ENCODE measurements at places on chromosomes 1 and 21.

DNA sequence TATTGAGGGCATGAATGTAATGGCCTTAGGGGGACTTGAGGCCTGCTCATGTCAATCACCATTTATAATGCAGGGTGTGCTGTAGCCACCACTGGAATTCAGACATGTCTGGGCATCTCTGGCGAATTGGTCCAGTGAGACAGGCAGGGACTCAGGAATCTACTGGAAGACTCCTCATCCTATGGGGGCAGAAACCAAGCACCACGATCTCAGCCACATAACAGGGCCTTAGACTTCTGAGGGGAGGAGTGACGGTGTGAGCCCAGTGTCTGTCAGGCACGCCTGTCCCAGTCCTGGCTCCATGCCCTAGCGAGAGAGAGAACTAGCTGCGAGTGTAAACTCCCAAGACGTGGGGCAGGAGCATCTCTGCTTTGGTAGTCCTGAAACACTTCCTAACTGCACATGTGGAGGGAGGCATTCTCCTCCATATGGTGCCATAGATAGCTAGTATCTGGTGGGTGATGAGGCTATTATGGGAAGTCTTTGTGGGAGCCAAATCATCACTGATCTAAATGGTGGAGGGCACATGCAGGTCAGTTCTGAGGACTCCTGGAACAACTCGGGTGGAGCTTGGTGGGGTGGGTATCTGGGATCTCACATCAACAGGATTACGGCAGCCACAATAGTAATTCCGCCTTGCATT lies 29.8 kb upstream of the KIAA0040 start:
- DNase-seq: no peak

- DNase-seq: peak; percentile 14
These were observed 433 bp upstream of the KAZN start for GRCh38 chr1:14598007-14598497.

DNA sequence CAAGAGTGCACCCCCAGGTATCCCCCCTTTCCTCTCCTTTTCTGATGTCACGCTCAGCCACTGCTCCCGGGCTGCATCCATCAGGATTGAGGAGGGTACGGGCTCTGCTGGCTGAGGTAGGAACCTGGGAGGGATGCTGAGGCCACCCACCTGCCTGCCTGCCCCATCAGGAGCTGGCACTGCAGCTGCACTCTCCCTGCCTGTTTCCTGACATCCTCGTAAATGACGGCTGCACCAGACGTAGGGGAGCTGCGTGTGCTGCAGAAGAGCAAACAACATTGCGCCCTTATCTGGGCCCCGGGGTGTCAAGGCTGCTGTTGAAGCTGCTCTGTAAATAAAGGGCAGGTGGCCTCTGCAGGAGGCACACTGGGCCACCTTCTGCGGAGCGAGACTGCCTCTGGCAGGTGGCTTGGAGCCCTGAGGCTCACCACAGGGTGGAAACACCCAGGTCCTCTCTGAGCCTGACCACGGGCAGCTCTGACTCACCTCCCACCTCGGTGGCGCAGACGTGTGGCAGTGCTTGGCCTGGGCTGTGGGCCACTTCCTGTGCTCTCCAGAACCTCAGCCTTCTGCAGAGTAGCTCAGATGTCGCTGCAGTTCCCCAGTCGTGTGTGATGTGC lies 30.9 kb downstream of the SNAP47 start:
- DNase-seq: no peak

DNA sequence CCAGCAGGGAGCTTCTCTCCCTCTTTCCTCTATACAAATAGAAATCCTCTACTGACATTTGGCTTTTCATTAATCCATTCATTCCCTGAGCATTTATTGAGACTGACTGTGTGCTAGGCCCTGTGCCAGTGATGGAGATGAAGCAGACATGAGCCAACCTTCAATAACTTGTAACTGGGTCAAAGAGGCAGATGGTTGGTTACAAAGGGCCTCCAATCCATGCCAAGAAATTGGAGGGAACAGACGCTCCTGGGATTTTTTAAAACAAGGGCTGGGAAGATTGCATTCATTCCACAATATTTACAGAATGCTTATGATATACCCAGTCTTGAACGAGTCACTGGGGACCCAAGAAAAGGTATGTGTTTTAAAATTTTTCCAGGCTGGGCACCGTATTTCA lies 6.2 kb downstream of the HPCAL4 start:
- no peak for DNase-seq

Data from ovary (tissue), 10 donors.